Fibroblast of lung (primary cell): ENCODE measurements at places on chromosomes 6 and 20.
A peak's percentile ranks its signal among the peaks of the same experiment; 100 is the strongest.

DNA sequence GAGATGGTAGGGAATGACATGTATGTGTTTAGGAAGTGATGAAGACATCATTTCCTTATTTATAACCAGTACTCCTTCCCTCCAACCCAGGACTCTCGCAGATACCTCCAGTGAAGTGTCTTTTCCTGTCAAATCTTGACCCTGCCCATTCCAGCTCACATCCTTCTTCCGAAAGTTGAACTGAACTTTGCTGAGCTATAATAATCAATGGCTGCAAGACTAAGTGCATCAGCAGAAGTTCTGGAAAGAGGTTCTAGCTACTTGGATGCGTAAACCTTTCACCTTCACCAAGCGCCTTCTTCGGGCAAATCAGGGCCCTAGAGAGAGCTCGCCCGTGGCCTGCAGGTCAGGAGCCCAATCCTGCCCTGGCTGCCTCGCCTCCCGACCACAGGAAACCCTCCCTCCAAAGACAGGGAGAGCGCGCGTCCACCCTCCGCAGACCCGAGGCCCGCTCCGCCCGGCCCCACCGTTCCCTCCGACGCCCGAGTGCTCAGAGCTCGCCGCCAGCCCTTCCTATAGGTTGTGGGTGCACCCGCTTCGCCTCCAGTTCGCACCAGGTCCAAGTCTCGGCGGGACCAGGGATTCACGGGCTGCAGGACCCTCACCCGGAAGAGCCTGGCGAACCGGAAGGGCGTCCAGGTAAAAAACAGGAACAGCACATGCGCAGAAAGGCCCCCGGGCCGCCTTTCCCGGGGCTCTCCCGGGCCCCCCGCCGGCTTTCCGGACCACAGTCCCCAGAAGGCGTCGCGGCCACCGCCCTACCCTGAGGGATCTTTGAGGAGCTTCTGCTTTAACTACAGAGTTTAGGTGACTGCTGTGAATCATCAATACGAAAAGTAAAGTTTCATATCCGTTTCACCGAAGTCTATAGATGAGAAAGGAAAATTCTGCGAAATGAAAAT lies at the start of gene ZNF334:
Gene ZNF334, minus strand, starts transcription at position 617 of the 902 bp plus-strand sequence. CDS start 1,457 bp downstream, outside the sequence.
- DNase-seq, result peak; percentile 44

DNA sequence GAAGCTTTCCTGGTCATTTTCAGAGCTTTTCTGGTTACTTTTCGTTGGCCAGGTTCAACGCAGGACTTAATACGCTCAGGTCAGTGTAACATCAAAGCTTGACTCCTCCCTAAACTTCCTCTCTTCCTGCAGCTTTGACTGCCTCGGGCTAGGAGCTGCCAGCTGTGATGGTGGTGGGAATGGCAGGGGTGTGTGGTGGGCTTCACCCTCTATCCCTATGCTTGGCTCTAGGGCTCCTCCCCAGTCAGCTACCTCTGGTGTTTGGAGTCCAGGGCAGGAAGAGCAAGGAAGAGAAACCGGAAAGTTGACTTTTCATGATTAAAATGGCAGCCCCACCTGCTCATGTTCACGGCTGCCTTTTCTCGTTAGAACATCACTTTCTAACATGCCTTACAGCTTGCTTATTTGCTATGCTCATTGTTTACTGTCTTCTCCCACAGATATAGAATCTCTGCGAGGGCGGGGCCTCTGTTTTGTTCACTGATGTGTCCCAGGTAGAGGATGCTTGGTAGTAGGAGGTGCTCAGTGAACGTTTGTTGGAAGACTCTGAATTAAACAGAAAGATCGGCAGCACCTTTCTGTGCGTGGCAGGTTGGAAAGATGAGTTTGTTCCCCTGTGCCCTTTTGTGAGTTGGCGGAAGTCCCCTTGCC lies 16.1 kb upstream of the PPP1R14C start:
- no peak for DNase-seq

DNA sequence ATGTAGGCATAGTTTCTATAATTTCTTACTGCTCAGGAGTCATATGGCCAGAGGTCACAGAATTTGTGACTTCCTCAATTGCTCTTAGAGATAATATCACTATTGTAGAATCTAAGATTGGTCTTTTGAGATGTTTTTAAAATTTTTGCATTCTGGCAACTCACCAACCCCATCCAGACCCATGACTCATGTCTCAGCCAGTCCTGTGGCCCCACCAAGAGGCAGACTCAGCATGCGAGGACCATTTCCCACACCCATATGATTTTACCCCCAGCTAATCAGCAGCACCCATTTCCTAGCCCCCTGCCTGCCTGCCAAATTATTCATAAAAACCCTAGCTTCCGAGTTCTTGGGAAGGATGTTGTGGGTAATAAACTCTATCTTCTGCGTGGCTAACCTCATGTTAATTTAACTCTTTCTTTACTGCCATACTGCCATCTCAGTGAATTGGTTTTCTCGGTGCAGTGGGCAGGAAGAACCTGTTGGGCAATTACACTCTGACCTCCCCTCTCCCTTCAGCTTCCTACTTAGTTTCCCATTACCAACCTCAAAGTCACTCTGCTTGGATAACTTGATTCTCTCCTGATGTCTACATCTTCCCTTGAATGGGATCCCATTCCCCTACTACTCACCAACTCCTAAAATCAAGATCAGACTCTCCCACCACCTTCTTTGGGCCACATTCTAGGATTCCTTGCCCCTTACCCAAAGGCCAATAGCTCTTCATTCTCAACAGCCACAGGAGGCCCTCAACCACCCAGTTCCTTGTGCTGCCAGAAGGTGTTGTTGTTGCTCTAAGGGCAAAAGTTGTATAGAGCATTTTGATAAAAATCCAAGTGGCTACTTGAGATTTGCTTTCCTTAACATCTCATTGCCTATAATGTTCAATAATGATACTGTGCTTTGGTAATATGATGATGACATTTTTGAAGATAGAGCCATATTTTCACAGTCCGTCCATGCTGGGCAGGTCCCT lies 16.2 kb upstream of the IYD start:
- peak; percentile 66 for DNase-seq

DNA sequence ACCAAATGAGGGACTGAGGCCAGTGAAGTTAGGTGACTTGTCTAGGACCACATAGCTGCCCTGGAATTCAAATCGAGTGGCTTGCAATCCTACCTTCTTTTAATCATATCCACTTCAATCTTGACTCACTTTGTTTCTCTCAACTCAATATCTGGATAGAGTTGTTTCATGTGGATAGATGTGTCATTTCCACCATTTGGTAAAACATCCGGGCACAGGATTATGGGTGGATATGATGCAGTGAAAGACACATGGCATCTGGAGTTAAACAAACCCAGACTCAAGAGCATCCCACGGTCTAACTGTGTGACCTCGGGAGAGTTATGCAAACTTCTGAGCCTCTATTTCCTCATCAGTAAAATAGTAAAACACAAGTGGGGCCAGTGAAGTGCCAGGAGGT lies 103.6 kb upstream of the CNKSR3 start:
- DNase-seq, result peak; percentile 60

GRCh38 chr6:131949620-131949908 lies 1.6 kb downstream of the CCN2 start:
- DNase-seq, result peak; percentile 92

DNA sequence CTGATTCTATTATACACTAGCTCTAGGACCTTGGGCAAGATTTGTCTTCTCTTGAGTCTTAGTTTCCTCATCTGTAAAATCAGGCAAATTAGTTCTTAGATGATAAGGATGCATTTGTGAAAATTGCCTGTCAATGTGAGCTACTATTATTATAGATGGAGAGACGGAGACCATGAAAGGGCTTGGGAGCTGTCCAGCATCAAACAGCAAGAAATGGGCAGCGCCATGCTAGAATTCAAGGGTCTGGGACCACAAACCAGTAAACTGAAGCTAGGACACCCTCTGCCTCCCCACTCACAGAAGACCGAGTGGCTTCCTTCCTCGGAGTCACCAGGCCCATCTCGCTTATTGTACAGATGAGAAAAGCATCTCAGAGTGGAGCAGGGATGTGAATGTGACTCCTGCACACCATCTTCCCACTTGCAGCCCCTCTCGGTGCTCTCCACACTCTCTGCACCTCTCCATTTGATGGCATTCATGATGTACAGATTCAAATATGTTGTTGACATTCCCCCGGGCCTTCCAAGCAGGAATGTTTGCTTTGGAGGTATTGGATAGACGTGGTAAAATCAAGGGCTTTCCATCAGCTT lies 24.1 kb upstream of the BPIFA3 start:
- no peak for DNase-seq

DNA sequence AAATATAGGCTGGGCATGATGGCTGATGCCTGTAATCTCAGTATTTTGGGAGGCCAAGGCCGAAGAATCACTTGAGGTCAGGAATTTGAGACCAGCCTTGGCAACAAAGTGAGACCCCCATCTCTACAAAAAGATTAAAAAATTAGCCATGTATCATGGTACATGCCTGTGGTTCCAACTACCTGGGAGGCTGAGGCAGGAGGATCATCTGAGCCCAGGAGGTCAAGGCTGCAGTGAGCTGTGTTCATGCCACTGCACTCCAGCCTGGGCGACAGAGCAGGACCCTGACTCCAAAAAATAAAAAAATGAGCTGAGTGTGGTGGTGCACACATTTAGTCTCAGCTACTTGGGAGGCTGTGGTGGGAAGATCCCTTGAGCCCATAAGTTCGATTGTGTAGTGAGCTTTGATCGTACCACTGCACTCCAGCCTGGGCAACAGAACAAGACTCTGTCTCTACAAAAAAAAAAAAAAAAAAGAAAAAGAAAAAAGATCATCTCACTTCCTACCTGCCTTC lies 10.1 kb upstream of the GUCA1B start:
- no peak for DNase-seq

DNA sequence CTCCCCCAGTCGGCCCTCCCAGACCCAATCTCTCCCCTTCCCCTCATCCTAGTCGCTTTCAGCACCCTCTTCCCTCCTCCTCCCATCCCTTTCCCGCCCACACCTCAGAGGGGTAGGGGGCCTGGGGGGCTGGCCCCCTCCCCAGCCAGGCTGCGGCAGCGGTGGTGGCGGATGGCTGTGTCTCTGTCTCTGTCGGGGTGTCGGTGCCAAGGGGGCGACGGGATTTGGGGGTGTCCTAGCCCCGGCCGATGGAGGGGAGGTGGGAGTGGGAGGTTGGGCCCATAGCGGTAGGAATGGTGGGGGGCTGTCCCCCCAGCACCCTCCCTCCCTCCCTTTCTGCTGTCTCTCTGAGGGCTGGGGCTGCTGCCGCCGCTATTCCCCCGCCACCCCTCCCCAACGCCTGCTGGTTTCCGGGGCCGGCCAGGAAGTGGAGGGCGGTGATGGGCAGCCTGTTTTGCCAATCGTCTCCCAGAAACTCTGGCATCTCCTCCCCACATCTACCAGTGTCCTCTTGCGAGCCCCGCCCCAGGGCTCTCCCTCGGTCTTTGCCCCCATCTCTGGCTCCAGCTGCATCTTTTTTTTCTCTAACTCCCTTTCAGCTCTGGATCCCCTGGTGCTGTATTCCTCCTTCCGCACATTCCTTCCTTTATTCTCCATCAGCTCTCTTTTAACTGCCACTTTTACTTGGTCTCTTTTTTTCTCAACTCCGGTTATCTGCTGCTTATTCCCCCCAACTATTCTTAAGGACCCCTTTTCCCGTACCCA lies at the start of gene AGPAT1:
Gene AGPAT1, minus strand, starts transcription at position 374 of the 765 bp plus-strand sequence. CDS start 4,588 bp downstream, outside the sequence.
- peak; percentile 98 for DNase-seq

- DNase-seq, result peak; percentile 92
These were observed 68.5 kb downstream of the FYN start for GRCh38 chr6:111804627-111805235.

- DNase-seq, result peak; percentile 28
These were observed 97.2 kb downstream of the MAP3K4 start for GRCh38 chr6:161088676-161089328.

DNA sequence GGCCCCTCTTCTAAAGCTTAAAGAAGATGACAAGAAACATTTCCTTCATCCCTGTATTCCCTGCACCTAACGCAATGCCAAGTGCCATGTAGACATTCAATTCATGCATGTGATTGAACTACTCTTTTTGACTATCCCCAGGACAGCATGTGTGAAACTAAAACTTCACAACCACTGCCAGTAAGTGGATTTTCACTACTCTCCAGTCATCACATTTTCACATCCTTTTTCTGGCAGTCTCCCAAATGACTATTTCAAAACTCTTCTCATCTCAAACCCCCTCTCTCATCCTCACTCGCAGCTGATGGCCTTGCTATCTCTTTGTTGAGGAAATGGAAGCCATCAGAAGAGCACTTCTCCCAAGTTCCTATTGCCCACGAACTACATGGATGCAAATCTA lies 122.6 kb downstream of the OPRM1 start:
- DNase-seq, result no peak

- no peak for DNase-seq
These were observed 237.4 kb upstream of the ZFP64 start for GRCh38 chr20:52429029-52429428.
